ENCODE measurements at places on chromosomes 7 and 10. TPM values are rescaled to one million over a fixed set of nuclear protein-coding genes. Genes with fewer than 3 reads are reported as not detected.

Gene HKDC1
- not detected for total RNA-seq

DNA sequence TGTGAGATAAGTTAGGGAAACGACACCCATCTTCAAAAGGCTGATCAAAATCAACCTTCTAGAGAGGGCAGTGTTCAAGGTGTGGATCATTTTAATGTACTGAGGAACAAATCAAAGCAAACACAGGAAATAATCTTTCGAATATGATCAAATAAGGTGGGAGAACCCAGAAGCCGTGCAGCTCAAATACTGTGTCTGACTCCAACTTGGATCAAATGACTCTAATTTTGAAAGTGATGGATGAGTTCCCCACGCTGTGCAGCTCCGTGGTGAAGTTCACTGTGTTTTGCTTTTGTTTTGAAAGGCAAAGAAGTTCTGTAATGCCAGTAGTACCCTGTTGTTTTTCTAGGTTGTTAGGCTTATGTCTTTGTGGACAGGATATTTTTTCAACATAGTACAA lies 250.9 kb downstream of the SFMBT2 start:
- no peak overlapping the region for H3K27ac ChIP-seq
- no peaks in the 10 kb centered on the region for H3K27me3 ChIP-seq
- H3K4me1 ChIP-seq, result no peaks in the 10 kb centered on the region
- no peak overlapping the region for H3K4me3 ChIP-seq
- no peak for DNase-seq

GRCh38 chr7:138359870-138360559 lies 100.0 kb upstream of the TRIM24 start:
- no peaks in the 10 kb centered on the region for H3K4me1 ChIP-seq
- no peaks in the 10 kb centered on the region for H3K36me3 ChIP-seq
- H3K27me3 ChIP-seq, result no peaks in the 10 kb centered on the region

Gene NACAD
- total RNA-seq, result 4.1 TPM

DNA sequence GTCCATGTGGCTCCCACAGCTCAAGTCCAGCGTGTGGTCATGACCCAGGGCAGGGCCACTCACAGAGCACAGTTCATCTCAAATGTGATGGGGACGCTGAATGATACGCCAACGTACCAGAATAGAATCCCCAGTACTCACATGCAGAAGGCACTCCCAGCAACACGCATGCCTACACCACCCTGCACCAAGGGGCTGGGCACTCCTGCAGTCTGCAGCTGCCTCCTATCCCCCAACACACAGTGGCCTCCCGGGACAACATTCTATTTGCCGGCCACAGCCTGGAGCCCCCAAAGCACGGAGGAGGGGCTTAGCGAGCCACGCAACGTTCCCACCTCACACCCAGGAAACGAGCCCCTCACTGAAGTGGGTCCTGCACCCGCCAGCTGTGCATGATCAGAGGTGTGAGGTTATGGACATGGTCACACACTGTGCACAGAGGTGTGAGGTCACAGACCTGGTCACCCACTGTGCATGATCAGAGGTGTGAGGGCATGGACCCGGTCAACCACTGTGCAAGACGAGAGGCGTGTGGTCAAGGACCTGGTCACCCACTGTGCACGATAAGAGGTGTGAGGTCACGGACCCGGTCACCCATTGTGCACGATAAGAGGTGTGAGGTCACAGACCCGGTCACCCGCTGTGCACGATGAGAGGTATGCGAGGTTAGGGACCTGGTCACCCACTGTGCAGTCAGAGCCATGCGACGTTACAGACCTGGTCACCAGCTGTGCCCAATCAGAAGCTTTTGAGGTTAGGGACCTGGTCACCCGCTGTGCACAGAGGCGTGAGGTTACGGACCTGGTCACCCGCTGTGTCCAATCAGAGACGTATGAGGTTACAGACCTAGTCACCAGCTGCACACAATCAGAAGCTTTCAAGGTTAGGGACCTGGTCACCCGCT lies 182.8 kb downstream of the DIP2C start:
- peak; percentile 9 for DNase-seq
- no peak overlapping the region for H3K4me3 ChIP-seq
- no peaks in the 10 kb centered on the region for H3K36me3 ChIP-seq
- H3K4me1 ChIP-seq, result no peaks in the 10 kb centered on the region

DNA sequence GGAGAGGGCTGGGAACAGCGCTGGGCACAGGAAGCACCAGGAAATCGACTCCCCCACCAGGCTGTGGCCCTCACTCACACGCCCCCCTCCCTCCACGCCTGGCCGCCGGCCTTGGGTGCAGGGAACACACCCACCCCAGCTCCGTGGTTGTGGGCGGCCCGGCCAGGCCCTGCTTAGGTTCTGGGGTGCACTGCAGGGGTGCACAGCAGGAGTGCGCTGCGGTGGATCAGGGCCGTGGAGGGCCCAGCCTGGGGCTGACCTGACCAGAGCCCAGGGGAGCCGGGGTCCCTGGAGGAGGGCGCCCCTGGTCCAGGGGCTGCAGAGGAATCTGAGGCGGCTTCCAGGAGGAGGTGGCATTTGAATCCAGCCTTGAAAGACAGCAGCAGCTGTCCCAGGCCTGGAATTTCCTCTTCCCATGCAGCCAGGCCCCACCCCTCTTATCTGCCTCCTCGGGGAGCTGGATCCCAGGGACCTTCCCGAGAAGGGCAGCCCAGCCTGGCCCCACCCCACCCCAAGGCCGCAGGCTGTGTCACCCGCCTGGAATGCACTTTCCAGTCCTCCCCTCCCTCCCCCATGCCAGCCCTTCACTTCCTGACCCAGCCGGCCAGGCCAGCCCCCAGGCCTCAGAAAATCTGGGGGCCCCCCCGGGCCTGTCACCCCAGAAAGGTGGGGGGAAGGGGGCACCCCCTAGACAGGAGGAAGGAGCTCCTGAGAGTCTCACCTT lies 18.4 kb upstream of the PDGFA start:
- H3K4me3 ChIP-seq, result no peak overlapping the region
- H3K27me3 ChIP-seq, result no peaks in the 10 kb centered on the region
- no peak overlapping the region for H3K27ac ChIP-seq
- H3K4me1 ChIP-seq, result peaks cover 8% of the 10 kb centered on the region
- H3K36me3 ChIP-seq, result no peaks in the 10 kb centered on the region

DNA sequence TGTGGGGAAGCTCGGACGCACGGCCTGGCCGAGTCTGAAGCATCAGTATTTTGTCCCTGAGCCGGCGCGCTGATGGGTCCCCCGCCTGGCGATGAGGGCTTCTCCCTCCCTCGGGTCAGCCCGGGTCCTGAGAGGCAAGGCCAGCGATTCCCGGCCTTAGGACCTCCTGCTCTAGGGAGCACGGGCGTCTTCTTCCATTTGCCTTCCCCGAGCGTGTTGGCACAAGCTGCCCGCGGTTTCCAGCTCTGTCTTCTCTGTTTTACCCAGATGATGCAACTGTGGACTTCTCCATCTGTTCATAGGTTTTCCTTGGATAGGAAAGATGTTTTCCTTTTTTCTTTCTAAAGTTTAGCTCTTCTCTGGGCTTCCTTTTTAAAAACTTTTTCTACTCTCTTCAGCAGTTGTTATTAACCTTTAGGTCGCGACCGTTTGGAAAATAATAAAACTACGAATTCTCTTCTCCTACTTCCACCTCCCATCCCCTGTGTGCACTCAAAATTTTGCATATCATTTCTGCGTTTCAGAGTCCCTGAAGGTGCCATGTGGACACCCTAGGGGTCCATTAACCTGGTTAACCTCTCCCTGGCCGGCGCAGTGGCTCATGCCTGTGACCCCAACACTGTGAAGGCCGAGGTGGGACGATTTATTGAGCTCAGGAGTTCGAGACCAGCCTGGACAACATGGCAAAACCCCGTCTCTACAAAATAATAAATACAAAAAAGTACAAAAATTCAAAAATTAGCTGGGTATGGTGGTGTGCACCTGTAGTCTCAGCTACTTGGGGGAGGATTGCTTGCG lies 1.4 kb upstream of the SLC25A28 start:
- no peaks in the 10 kb centered on the region for H3K27me3 ChIP-seq
- peaks cover 3% of the 10 kb centered on the region for H3K4me1 ChIP-seq
- H3K27ac ChIP-seq, result peak overlapping the region; percentile 99
- H3K36me3 ChIP-seq, result no peaks in the 10 kb centered on the region
- no peak for DNase-seq
- H3K4me3 ChIP-seq, result peak overlapping the region; percentile 69

DNA sequence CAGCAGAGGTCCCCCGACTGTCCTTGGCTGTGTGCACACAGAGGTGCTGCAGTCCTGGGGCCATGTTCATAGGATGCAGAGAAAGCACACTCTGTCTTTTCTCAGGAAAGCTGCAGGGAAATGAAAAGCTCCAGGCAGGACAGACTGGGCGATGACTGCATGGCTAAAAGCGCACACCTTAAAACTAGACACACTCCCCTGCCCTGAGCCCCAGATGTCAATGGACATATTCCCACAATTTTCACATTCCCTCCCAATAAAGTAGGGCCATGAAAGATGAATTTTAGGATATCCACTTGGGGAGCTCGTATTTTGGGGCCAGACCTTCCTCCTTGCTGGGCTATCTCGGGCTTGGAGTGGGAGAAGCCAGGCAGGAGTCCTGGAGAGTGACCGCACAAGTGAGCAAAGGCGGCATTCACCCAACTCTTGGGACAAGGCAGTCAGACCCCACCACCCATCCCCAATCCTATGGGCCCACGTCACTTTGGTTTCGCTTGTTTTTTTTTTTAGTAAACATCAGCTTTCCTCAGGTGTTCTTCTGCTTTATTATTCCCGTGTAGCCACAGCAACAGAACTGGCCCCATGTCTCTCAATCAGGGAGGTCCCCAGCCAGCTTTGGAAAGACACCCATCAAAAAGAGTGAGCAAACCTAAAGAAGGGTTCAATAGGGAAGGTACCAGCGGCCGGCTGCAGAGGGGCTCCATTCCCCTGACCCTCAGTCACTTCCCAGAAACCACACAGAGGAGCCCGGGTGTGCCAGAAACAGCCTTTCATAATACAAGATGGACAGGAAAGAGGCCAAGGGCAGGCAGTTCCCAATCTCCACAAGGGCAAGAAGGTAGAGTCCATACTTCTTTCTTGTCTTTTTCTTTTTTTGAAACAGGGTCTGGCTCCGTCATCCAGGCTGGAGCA lies 12.7 kb downstream of the GPRIN2 start:
- DNase-seq, result peak; percentile 6
- H3K27ac ChIP-seq, result no peak overlapping the region
- no peaks in the 10 kb centered on the region for H3K36me3 ChIP-seq

Gene UCN3
- not detected for total RNA-seq
